LHCN-M2 (cell line): ENCODE measurements at places on chromosomes 13 and 19. TPM values are rescaled to one million over a fixed set of nuclear protein-coding genes. Genes with fewer than 3 reads are reported as not detected.

DNA sequence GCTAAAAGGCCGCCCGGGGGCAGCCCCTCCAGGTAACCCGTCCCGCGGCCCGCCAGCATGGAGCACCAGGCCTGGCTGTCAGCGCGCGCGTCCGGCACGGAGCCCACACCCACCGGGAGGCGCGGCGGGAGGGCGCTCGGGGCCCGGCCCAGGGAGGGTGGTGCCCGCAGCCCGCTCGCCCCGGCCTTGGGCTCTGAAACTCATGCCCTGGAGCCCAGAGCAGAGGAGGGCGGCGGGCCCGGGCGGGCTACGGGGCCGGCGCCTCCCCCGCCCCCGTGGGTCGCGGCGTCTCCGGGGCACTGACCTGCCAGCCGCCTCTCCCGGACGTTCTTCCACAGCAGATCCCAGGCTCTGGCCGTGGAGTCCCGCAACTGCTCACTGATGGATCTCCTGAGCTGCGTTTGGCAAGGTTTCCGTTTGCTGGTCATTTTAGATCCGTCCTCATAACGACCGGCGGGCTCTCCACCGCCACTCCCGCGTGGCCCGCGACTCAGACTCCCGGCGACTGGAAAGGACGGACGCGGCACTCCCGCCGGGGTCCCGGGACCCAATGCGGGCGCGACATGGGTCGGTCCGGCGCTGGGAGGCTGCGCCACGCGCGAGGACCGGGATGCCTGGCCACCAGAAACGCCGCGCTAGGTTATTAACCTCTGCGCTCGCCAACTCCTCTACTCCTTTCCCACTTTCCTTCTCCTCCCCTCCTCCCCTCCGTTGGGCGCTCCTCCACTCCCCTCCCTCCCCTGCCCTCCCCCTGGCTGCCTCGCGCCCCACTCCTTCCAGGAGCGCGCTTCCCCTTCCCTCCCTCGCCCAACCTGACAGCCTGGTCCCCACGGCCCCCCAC is 64.7 kb upstream of the STARD13 start:
- DNase-seq: peak; percentile 45

DNA sequence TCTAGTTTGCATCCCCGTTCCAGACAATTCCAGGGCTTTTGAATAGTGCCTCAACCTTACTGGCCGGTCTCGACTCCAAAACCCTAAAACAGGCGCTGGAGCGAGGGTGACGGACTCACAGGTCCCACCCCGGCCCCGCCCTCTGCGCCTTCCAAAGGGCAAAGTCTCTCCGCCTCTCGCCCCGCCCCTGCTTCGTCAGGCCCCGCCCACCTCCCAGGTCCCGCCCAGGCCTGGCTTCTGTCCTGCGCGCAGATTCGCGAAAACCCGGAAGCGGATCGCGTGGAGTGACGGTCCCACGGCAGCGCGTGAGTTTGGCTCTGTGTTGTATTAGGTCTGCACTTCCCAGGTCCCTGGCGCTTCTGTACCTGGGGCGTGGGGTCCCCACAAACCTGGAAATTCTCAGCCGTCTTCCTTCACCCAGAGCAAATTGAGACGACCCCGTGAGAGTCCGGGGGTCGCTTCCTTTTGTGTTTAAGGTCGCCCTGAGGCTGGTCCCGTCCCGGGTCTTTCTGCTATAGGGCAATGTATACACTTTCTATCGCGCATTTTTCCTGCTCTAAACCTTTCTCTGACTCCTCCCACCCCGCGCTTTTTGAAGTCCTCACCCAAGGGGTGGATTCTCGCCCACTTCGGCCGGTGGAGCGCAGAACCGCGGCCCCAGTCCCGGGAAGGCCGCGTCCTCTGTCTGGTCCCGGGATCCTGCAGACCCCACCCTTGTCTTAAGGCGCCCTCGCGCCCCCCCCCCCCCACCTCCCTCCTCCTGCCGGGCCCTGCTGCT is at the start of gene ZNF813:
Gene ZNF813, plus strand, starts transcription at position 249 of the 778 bp plus-strand sequence. CDS start 16,090 bp downstream, outside the sequence.
- peak; percentile 80 for DNase-seq

GRCh38 chr19:45179072-45179891 is 698 bp downstream of the BLOC1S3 start:
- DNase-seq: no peak

DNA sequence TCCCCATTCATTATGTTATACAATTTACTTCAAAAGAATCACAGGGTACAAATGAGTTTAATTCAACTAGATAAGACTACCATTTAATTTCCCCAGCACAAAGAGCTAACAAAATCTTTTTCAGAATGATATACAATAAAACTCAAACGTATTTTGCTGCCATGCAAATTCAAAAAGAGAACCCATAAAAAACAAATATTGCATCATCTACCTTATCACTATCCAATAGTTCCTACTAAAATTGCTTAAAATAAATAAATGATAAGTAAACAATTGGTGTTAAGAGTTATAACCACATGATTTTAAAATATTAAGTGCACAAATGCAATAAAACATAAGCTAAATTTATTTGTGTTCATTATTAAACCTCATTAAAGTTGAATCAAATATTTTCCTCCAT is 919.4 kb downstream of the SLITRK5 start:
- DNase-seq: no peak

GRCh38 chr19:17754634-17755442 is 3.6 kb downstream of the FCHO1 start:
- DNase-seq: no peak

Gene RPS5
- 1,719 and 2,296 TPM in 2 replicates for total RNA-seq

Gene SYCN
- total RNA-seq: not detected in 2 replicates
